GM10248 (cell line): ENCODE measurements at places on chromosomes 12 and 14.

DNA sequence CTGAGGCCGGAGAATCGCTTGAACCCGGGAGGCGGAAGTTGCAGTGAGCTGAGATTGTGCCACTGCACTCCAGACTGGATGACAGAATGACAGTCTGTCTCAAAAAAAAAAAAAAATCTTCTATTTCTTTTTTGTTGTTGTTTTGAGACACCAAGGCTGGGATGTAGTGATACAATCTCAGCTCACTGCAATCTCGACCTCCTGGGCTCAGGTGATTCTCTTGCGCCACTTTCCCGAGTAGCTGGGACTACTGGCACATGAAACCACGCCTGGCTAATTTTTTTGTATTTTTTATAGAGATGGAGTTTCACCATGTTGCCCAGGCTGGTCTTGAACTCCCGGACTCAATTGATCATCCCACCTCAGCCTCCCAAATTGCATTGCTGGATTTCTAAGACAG is 7.3 kb upstream of the SNRNP35 start:
- DNase-seq, result no peak

DNA sequence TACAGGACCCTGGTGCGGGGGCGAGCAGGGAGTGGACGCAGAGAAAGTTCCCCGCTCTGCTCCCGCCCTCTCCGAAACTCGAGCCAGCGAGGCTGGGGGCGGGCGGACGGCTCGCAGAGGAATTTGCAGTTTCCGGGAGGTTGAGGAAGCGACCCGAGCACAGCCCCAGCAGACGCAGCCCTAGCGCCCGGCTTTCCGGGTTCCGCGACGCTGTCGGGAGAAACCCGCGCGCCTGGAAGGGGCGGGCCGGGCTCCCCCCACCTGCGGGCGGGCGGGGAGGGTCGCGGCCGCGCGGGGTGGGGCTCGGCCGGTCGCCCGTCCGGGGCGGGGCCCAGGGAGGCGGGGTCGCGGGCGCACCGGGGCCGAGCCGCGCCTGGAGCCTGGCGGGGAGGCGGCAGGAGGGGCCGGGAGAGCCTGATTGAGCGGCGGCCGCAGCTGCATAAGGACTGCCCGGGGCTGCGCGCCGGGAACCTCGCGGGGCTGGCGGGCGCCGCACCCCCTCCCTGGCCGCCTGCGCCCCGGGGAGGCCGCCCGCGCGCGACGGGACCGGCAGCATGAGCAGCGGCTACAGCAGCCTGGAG is at the start of gene RASSF3:
TSS of gene RASSF3 (plus strand) at position 417 of the 581 bp plus-strand sequence. CDS start at position 555, 138 bp downstream.
- peak; percentile 89 for DNase-seq

- no peak for DNase-seq
Measured at GRCh38 chr12:94049718-94050117, 98.7 kb upstream of the PLXNC1 start.

DNA sequence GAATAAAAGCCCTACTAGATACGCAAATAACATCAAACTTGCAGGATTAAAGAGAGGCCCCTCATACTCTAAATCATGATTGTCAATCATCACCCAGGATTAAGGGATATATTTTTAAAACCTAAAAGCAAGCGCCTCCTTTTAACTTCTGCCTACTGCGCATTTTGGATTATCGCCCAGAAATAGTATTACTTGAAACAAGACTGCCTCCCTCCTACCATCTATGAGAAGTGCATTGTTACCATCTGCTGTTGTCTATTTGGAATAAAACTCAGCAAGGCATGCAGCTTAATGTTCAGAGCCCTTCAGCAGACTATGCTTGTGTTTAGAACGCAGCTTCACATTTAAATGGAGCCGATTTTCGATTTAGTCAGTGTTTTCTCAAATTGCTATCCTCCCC is 79.6 kb downstream of the EXOC5 start:
- no peak for DNase-seq

GRCh38 chr12:124797321-124797720 is 66.3 kb downstream of the SCARB1 start:
- DNase-seq, result no peak

- no peak for DNase-seq
Measured at GRCh38 chr12:21337453-21337852, 2.7 kb upstream of the SLCO1A2 start.

GRCh38 chr14:38727731-38728130 is 375.3 kb downstream of the SEC23A start:
- DNase-seq, result no peak

DNA sequence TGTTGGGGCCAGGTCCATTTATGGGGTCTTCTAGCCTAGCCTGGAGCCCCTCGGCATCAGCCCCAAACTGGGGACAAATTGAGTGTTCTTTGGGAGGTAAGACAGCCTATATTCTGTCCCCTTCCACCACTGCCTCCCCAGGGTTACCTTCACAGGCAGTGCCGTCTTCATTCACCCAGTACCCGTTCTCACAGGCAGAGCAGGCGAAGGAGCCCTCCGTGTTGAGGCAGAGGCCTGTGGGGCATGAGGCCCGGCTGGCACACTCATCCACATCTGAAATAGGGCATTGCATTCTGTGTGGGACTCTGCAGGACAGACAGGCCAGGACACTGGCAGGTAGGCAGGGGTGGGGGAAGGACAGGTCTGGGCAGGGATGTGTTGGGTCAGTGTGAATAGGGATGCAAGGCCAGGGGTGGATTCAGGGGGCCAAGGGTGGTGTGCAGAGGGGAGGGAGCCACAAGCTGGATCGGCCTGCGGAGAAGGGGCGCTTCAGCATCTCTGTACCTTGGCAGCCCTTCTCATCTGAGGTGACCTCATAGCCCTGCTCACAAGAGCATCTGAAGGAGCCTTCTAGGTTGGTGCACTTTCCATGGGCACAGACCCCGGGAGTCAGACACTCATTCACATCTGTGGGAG is 16.1 kb downstream of the ISCA2 start:
- DNase-seq, result no peak

- DNase-seq, result peak; percentile 36
Measured at GRCh38 chr12:102513272-102513671, 32.9 kb upstream of the IGF1 start.

DNA sequence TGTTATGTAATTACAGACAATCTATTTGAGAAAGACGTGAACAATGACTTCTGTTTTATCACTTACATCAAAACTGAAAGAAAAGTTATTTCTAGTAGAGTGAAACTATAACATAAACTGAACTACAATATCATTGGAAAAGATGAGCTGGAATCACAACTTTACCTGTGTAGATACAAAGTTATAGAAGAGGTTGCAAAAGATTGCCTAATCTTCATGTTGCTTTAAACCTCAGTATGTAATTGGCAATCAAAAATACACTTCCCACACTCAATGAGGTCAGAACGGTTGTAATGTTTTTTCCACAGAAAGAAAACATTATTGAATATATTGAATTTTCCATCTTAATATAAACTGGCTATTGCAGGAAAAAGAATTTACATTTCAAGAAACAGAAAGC is 37.7 kb upstream of the GXYLT1 start:
- no peak for DNase-seq

- DNase-seq, result no peak
Measured at GRCh38 chr12:45355730-45356129, 139.8 kb downstream of the ANO6 start.

GRCh38 chr14:105356927-105357326 is 41.4 kb upstream of the TEX22 start:
- no peak for DNase-seq

DNA sequence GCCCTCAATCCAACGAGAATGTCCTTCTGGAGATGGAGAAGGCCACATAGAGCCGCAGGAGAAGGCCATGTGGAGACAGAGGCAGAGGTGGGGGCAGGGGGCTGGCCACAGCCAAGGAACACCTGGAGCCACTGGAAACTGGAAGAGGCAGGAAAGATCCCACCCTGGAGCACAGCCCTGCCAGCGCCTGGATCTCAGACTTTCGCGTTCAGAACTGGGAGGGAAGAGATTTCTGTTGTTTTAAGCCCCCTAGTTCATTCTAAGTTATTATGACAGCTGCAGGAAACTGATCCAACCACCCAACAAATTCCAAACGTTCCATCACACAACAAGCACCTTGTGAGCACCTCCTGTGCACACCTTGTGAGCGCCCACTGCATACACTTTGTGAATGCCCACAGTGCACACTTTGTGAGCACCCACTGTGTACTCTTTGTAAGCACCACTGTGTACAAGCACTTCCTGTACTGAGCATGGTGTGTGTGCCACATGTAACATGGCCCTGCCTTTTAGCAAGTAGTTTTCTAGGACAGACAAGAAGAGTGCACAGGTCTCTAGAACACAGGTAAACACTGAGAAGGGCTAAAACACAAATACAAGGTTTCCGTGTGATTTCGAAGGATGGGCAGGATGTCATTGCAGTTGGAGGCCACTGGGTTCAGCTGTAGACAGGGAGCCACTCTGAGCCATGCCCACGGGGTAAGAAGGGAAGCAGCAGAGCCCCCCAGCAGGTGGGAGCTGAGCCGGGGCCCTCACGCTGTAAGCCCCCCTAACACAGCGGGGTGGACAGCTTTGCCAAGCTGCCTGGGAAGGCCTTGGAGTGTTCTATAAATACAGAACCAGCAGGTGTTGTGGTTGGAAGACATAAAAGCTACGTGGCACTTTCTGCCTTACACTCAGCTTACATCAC is 15.4 kb downstream of the RIMBP2 start:
- DNase-seq, result no peak

DNA sequence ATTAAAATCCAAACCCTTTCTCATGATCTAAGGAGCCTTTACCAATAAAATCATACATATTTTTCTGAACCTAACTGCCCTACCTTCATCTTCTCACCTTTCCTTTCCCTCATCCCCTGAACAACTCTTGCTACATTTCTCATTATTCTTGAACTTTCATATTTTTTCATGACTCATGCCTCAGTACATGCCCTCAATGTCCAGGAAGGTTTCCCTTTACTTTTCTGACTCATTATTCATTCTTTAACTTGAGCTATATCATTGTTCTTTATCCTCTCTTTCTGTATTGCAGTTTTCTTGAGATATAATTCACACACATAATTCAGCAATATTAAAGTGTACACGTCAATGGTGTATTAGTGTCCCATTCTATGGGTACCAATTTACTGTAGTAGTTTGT is 231.0 kb downstream of the ALG10B start:
- DNase-seq, result no peak

DNA sequence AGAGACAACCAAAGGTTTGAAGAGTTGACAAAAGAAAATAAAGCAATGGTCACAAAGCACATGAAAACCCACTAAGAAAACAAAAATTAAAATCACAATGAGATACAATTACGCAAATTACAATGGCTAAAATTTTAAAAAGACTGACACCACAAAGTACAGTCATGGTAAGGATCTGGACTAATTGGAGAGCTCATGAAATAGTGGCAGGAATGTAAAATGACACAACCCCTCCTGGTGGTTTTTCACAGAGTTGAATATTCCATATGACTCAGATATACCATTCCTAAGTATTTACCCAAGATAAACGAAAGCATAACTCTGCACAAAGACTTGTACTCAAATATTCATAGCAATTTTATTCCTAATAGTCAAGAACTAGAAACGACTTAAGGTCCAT is 65.9 kb downstream of the NOVA1 start:
- DNase-seq, result no peak

DNA sequence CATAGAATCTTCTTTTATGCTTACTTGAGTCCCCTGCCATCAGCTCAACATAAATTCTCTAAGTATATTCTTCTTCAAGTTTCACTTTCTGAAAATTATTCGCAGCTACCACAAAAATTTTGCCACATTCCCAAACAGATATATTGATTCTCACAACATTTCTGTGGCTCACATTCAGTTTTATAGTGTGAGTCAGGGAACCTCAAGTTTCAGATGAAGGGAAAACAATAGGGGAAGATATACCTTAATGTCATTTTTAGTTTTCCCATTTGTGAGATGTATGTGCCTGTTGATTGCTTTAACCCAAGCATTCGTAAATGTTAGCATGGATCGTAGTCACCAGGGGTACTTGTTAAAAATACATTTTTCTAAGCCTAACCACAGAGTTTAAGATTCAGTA is 465.8 kb downstream of the CCER1 start:
- DNase-seq, result no peak

DNA sequence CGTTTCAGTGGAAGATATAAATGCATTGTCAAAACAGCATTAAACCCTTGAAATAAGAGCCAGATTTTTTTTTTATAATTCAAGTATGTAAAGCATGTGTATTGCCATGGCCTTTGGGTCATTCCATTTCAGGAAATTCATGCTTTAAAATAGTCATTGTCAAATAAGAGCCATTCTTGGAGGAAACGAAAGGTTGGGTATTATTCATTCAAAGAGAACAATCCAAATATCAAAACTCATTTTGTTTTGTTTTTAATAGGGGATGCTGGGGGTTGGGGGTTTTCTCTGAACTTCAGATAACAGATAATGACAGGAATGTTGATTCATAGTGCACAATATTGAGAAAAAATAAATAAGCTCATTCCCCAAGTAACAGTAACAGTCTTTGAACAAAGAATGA is 174.4 kb upstream of the NUDT4 start:
- DNase-seq, result no peak

DNA sequence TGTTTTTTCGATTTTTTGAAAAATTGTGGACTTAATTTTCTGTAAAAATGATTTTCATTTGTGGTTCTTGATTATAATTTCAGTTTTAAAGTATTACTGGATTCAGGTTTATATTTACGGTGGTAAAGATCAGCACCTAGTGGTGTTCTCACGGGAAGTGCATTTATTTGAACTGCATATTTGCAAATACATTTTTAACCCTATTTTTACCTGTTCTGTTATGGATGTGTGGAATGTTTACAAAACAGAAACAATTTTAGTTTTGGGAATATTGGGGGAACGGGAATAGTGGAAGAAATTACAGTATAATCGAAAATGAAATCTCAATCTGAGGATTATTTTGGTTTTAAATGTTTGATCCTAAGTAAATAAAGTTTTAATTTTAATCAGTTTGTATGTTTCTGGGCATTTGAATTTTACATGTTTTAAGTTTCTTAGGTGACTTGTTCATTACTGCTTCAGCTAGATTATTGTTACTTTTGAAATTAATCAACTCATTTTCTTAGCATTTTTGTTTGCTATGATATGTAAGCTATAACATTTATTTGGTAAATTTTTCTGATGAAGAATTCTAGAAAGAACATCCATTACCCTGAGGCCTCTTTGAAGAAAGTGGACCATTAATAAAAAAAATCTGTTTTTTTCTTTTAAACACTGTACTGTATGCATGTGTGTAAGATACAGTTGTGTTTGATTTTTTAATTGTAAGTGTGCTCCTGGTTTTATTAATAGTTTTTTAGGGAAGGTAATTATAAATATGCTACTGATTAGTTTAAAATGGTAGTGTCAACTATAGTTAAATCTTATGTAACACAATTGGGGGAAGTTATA is 942 bp downstream of the ATF7IP start:
- DNase-seq, result no peak

GRCh38 chr12:92995258-92995903 is 66.3 kb upstream of the EEA1 start:
- peak; percentile 38 for DNase-seq

GRCh38 chr12:42511656-42512055 is 77.9 kb downstream of the PRICKLE1 start:
- no peak for DNase-seq

GRCh38 chr14:22668863-22669262 is 24.7 kb upstream of the OR6J1 start:
- DNase-seq, result no peak

GRCh38 chr14:104792101-104792884 is 3.3 kb downstream of the AKT1 start:
- DNase-seq, result no peak

- no peak for DNase-seq
Measured at GRCh38 chr12:30144777-30145683, 361.3 kb upstream of the TMTC1 start.

GRCh38 chr14:105467249-105467941 is 7.2 kb upstream of the CRIP2 start:
- DNase-seq, result no peak

GRCh38 chr12:62695696-62696095 is 229.1 kb downstream of the MON2 start:
- no peak for DNase-seq
